ENCODE measurements at places on chromosomes 6 and 20.

GRCh38 chr6:74410630-74411029 lies 714.6 kb downstream of the CD109 start:
- DNase-seq, result no peak

GRCh38 chr6:98927534-98927933 lies 20.2 kb downstream of the FBXL4 start:
- no peak for DNase-seq

DNA sequence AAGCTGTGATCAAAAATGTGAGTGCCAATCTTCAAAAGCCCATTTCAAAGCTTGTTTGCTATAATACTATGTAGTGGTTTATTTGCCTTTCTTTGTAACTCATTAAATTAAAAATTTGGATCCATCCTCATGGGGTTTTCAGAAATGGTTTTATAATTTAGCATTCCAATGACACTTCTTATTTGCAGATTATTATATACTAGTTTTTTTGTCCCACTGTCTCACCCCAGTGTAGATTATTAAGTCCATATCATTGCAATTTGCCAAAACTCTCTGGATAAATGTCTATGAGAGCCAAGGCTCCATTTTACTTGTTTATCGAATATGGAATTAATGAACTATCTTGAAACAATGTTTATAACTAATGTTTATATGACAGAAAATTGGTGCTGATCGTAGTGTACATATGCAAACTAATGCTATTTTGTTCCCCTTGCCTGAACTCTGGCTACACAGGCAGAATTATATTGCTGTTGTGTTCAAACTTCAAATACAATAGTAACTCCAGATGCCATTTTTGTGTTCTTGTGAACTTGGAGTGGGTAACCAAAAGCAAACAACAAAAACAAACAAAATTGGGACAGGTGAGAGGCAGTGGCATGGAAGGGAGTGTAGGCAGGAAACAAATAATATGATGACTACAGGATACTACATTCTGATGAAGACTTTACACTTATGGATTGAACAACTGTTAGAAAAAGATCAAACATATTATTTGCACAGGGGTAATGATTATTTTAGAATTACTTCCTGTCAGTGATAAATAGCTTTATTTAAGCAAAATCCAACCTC lies 307.1 kb upstream of the FLRT3 start:
- DNase-seq, result no peak

DNA sequence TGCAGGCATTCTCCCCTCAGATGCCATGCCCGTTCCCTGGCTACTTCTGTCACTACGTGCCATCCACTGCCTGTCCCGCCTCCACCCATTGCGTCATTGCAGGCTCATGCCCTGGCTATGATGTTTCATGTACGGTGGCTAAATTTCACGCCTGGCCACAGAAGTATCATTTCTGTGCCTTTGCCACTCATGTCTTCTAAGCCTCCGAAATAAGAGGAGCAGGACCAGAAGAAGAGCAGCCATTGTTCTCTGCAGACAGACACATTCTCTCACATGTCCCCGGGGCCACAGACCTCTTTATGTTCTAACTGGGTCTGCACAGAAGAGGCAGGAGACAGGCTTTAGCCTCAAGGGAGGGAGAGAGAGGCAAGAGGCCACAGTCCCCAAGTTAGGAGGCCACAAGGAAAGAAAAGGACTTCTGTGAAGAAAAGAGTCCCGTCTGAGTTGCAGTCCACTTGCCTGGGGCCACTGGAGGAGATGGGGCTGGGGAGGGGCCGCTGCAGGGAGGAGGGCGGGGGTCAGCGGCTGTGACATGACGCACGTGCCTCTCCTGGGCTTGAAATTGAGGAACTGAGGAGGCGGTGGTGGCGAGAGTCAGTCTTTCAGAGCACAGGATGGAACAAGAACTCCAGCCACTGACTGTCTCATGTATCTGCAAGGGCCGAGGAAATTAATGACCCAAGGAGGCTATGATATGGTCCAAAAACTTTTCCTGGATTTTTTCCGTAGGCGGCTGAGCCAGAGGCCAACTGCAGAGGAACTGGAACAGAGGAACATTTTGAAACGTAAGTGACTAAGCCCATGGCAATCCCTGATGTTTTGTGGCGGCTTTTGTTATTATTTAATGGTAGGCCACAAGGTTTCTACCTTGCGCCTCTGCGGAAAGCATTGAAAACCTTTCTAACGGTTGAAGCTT lies 55.9 kb downstream of the TBC1D7 start:
- DNase-seq, result no peak

GRCh38 chr20:35610833-35611427 lies 4.7 kb upstream of the SPAG4 start:
- DNase-seq, result no peak

DNA sequence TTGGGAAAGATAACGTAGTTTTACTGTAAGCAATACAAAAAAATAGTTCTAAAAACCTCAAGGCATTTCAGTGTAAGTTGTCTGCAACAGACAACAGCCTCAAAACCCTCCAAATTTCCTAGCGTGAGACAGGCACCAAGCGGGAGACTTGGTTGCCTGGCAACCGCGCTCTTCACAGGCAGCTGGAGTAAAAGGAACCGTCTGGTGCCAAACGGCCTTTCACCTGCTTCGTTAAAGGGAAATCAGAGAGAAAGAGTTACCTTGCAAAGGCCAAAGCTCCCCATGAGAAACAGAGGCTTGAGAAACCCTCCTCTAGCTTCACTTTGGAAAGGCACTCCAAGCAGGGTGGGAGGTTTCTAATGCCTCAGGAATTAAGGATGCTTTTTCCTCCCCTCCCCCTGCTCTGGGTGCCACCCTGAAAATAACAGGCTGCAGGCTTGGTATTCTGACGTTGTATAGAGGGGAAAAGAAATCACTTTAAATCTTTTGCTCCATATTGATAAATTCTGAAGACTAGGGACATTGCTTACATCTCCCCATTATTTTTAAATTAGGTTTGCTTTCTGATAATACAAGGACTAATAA lies 129.7 kb upstream of the UFL1 start:
- no peak for DNase-seq

DNA sequence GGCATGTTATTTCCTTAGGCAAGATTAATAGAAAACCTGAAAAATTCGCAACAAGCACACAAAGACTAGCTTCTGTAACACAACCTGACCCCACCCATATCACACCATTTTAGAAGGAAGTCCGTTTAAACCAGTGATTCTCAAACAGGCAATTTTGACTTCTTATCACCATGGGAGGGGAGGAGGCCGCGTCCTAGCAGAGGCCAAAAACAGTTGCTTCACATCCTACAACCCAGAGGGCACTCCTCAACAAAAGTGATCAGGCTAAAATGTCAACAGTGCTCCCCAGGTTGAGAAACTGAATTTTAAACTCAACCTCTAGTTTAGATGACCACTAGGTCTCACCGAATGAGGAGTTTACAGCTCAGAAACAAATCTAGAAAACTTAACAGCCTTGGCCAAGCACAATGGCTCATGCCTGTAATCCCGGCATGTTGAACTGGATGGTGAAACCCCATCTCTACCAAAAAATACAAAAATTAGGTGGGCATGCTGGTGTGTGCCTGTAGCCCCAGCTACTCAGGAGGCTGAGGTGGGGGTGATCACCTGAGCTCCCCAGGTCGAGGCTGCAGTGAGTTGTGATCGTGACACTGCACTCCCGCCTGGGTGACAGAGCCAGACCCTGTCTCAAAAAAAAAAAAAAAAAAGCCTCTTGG lies 3.4 kb downstream of the SNX5 start:
- no peak for DNase-seq

- no peak for DNase-seq
Observed at GRCh38 chr6:151494235-151494935, 568 bp downstream of the CCDC170 start.

- DNase-seq, result no peak
Observed at GRCh38 chr20:63139356-63139755, 76.6 kb downstream of the YTHDF1 start.

GRCh38 chr6:150646228-150646627 lies 46.5 kb downstream of the PLEKHG1 start:
- DNase-seq, result no peak

GRCh38 chr6:150263765-150264404 lies 104.9 kb upstream of the IYD start:
- no peak for DNase-seq

GRCh38 chr6:106811088-106811686 lies 163.3 kb downstream of the CD24 start:
- DNase-seq, result no peak

- DNase-seq, result no peak
Observed at GRCh38 chr6:22106451-22106850, 190.4 kb downstream of the PRL start.

DNA sequence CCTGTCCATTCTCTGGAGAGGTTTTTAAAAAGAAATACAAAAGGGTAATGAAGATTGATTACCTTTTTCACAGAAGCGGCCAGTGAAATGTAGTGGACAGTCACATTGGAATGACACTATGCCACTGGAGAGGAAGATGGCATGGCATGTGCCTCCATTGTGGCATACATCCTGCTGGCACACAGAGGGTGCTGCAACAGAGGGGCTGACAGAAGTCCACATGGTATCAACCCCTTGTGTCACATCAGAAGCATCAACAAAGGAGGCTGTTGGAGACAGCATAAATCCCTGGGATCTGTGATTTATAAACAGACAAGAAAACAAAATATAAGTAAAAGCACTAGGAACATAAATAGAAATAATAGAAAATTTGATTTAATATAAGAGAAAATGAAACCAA lies 594.9 kb downstream of the PHF3 start:
- DNase-seq, result no peak

DNA sequence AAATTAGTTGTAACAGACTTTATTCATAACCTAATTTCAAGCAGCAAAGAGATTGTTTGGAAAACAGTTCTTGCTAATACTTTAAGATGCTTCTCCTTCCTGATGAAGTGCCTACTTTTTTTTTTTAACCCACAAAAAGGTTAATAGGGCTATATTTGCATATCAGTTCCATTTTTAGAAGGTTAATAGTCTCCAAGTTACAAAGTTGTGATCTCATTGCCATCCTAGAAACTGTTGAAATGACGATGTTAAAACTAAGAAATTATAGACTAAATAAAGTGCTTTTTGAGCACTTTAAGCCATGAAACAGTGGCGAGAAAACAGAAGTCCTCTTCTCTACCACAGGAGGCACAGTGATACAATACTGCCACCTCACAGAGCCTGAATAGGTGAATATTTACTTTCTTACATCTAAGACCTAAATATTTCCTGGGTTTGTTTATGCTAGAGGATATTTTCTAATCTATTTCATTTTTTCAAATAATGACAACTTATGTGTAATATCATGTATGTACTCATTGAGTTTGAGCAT lies 5.3 kb downstream of the RNF144B start:
- DNase-seq, result no peak

DNA sequence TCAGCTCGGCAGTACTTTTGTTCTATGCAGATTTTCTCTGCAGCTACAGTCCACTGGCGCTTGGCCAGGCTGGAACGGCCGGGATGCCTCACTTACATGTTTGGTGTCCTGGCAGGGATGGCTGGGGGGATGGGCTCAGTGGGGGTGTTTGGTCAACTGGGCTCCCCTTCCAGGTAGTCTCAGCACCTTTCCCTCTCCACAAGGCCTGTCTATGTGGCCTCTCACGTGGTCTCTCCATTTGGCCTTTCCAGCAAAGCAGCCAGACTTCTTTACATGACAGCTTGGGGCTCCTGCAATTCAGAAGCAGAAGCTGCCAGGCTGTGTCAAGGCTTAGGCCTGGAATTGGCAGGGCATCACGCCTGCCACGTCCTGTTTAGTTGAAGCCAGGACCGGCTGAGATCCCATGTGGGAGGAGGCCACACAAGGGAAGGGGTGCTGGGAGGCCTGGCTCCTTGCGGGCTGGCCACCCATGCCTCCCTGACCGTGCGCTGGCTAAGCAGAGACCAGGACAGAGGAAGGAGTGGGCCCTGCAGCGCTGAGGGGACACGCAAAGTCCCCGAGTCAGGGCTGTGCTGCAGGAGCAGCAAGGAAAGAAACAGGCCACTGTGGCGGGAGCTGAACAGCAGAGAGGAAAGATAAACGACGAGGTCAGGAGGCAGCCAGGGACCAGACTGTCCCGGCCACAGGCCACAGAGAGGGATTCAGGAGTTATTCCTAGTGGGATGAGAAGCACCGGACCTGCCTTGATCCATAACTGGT lies 38.9 kb downstream of the MGME1 start:
- DNase-seq, result no peak

DNA sequence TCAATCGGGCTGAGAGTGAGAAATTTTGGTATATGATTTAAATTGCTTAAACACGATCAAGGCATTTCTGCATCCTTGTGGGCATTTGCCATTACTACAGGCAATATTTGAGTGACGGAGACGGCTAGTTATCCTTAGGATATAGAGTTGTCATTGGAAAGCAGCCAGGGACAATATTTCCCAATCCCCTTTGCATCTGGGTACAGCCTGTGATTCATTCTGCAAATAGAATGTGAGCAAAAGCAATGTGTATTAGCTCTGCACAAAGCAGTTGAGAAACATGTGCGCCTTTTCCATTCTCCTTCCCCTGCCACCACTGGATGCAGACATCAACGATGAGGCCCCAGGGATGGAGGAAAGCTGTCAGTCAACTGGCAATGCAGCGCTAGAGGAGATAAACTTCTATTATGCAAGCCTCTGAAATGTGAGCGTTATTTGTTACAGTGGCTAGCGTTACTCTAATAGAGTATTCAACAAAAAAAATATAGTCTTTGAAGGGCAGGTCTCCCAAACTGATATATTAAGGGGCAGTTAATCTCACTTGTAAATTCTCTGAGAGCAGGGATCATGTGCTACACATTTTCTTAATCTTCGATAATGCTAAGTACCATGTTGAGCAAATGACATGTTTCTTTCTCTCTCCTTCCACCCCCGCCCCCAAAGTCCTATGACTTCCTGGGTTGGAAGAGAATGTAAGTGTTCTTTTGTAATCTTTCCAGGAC lies 37.1 kb upstream of the NCOA3 start:
- no peak for DNase-seq

- no peak for DNase-seq
Observed at GRCh38 chr6:4931530-4932227, 72.2 kb downstream of the RPP40 start.

DNA sequence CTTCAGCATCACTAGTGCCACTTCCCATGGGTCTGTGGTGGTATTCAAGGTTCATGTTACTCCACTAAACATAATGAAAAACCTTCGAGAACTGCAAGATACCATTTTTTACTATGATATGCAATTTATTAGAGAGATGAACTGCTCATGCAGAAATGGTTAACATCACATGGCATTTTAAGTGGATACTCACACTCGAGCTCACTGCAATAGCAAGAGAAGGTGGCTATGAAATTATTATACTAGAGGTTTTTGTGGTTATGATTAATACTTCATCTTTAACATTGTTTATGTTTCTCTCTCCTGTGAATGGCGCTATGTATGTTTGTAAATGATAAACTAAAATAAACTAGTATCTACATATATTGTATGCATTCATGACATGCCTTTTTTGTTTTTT lies 35.1 kb downstream of the SCAF8 start:
- DNase-seq, result no peak

GRCh38 chr6:49730251-49730650 lies 13.9 kb downstream of the CRISP3 start:
- DNase-seq, result no peak

- DNase-seq, result no peak
Observed at GRCh38 chr6:5132731-5133130, 47.6 kb downstream of the PPP1R3G start.

GRCh38 chr6:142927271-142927580 lies 17.8 kb downstream of the HIVEP2 start:
- DNase-seq, result no peak

Data from CMK (cell line).